Cortex of kidney (tissue), 1 donor: ENCODE measurements at places on chromosomes 11 and 22.

DNA sequence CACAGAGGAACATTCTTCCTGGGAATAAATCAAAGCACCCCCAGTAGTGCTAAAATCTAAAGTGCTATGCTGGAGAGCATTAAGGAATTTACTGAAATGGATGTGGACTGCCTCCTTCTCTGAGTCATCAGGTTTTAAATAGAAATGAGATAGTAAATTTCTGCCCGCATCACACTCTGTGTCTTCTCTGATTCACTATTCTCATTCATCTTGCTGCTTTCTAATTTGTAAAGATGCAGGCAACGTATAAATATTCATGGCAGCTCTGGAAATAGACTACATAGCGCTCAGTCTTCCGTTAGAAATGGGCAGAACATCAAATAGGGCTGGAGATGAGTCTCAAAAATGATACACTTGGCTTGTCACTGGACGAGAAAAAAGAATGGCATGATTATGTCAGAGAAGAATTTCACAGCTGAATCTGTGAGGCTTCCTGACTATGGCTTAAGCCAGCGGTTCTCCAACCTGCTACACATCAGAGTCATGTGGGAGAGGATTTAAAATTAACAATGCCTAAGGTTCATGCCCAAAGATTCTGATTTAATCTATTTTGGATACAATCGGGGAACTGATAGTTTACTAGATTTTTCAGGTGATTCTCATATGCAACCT is 178.2 kb downstream of the LRRC4C start:
- DNase-seq = no peak

DNA sequence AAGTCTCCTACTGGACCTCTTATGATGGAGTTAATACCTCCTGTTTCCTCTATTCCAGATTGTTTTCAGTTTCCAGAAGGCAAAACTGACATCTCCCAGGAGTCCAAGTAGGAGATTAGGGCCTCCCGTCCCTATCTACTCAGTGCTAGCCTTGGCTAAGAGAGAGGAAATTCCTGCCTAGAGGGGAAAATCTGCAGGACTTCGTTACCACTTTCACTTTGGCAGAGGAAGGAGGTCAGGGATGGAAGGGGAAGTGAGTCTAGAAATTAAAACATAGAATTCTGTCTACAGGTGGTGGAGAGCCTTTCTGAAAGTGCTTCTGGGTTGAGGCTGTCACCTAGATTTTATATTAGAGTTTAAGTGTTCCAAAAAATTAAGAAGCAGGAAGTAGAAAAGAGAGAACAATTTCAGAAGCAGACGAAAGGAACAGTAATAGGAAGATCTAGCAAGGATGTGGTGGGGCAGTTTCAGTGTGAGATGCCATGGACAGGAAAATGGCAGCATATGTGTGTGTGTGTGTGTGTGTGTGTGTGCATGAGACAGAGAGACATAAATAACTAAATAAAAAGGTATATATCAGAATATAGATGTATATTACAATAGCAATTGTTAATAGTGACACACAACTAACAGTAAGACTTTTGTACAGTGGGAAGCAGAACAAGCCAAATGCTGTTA is 2.4 kb upstream of the TRIM68 start:
- DNase-seq = no peak

DNA sequence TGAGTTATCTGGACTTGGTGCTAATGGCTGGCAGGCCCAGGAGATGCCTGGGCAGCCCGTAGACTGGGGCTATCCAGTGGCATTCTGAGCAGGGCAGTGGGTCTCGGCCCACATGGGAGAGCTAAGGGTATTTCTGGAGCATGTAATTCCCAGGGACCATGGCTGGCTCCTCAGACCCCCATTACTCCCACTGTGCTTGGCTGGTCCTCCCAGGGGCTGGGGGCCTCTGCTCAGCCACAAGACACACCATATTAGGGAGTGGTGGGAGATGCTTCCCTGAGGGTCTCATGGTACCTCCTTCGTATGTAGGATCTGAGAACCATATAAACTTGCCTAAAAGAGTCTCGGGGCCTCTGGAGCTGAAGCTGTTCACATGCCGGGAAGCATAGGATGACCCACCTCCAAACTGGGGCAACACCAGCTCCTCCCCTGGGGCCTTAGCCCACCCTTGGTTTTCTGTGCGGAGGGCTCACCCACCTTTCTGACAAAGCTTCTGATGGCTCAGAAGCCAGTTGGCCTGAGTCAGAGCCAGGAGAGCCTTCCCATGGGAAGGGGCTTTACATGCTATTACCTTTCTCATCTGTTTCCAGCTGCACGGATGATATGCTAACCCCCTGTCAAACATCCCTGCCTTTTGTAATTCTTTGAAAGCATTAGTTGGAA is 9.5 kb upstream of the FTH1 start:
- no peak for DNase-seq

GRCh38 chr11:104148074-104148473 is 15.9 kb downstream of the PDGFD start:
- no peak for DNase-seq

DNA sequence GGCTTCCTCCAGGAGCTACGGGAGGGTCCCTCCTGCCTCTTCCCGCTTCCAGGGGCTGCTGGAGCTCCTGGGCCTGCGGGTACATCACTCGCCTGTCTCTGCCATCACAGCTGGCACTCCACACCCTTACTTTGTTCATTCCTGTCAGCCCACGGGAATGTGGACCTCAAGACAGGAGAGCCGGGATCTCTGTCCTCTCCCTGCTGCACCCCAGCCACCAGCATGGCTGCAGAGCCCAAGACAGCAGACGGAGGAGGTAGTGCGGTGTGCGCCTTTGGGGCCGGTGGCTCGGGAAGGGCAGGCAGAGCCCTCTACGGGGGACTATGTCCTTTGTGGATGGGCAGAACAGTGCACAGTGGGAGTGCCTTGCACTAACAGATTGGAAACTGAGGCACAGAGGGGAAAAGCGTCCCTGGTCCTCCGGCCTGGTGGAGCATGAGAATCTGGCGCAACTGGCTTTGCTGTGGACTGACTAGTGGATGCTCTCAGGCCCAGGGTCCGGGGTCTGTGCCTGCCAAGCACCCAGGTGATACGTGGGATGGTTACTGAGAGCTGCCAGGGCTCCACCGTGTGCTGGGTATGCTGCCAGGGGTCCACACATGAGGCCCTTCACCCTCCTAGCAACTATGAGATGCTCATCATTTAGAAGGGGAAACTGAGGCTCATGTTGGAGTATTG is 47.3 kb downstream of the IGF2 start:
- no peak for DNase-seq

DNA sequence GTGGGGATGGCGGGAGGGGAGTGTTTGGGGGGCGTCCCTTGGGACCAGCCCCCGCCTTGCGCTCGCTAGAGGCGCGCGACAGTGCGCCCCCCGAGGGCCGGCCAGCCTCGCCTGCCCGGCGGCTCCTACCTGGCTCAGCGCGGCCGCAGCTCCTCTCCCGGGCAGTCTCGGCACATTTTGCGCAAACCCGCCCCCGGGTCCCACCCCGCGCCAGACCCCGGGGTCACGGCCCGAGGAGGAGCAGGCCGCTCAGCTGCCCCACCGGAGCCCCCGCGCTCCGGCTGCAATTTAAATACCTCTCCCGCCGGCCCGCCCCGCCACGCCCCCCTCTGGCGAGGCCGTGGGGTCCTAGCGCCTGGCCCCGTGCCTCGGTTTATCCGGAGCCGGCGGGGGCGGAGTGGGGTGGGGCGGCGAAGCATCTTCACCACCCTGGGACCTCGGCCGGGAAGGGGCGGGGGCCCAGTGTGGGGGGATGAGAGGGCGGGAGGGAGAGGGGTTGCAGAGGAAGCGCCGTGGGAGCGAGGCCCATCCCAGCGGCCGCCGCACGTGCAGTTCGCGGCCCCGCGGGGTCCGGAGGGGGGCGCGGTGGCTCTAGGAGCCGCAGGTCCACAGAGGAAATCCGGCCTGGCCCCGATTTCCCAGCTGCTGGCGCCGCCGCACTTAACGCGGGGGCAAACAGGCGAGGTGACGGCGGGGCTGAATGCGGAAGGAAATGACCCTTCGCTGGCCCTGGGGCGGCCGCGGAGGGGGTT is at the start of gene LRRC32:
TSS of gene LRRC32 (minus strand) at position 263 of the 752 bp plus-strand sequence. CDS start 4,793 bp downstream, outside the sequence.
- DNase-seq = no peak

GRCh38 chr11:134429106-134429505 is 17.1 kb upstream of the B3GAT1 start:
- DNase-seq = no peak

DNA sequence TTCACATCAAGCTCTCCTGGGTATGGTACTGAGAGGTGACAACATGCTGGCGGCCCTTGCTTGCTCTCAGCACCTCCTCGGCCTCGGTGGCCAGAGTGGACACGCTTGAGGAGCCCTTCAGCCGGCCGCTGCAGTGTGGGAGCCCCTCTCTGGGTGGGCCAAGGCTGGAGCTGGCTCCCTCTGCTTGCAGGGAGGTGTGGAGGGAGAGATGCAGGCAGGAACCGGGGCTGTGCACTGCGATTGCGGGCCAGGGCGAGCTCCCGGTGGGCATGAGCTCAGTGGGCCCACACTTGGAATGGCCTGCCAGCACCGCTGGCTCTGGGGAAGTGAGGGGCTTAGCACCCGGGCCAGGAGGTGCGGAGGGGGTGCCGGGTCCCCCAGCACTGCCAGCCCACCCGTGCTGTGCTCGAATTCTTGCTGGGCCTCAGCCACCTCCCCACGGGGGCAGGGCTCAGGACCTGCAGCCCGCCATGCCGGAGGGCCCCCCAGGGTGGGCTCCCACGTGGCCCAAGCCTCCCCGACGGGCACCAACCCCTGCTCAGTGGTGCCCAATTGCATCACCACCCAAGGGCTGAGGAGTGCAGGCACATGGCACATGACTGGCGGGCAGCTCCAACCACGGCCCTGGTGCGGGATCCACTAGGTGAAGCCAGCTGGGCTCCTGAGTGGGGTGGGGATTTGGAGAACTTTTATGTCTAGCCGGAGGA is 106.2 kb downstream of the RAB38 start:
- no peak for DNase-seq

GRCh38 chr11:131537196-131537595 is 166.8 kb downstream of the NTM start:
- DNase-seq = no peak

DNA sequence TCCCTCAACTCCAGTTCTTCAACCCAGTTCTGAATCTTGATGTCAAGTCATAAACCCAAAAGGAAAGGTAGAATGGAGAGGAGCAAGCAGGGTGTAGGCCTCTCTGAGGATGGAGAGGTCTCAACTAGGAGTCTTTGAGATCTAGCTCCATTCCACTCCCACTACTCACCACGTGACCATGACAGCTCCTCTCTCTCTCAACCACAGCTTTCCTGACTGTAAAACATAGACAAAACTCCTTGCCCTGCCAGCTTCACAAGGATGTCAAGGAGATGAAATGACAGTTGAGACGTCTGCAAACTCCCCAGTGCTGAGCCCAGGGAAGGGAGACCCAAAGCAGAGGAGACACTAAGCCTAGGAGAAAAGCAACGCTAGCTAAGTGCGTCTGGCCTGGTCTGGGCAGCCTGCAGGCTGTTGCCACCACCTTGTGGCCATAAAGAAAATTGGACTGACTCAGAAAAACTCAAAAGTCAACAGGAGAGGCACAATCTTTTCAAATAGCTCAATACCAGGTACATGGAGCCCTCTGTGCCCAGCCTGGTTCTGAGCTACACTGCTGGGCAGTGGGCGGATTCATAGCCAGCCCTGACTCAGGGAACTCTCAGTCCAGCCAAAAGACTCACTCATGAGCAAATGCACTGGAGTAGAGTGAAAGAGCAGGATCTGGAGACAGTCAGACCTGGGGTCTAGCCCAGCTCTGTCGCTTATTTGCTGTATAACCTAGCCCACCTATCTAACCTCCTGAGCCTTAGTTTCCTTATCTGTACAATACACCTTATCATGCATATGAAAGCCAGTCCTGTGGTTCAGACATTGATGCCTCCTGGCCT is 3.4 kb downstream of the CLPB start:
- DNase-seq = no peak

DNA sequence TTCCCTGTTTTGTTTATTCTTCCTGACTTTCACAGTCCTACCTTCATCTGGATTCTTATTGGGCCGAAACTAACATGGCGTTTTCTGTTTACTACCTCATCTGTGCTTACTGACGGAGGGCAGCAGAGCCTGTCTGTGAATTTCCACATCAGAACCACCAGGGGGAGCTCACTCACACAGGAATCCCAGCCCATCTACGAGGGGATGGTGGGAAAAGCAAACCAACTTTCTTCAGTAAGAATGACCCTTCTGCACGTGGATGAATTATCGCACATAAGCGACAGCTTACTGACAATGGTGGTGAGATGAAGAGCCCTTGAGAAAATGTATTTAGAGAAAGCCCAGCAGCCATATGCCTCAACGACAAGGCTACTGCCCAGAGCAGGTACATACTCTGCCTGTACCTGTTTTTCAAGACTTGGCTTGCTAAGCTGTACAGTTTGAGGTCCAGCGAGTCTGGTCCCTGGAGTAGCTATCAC is 42.5 kb downstream of the LARGE2 start:
- DNase-seq = no peak

- no peak for DNase-seq
Observed at GRCh38 chr22:18104566-18104965, 6.0 kb upstream of the TUBA8 start.

DNA sequence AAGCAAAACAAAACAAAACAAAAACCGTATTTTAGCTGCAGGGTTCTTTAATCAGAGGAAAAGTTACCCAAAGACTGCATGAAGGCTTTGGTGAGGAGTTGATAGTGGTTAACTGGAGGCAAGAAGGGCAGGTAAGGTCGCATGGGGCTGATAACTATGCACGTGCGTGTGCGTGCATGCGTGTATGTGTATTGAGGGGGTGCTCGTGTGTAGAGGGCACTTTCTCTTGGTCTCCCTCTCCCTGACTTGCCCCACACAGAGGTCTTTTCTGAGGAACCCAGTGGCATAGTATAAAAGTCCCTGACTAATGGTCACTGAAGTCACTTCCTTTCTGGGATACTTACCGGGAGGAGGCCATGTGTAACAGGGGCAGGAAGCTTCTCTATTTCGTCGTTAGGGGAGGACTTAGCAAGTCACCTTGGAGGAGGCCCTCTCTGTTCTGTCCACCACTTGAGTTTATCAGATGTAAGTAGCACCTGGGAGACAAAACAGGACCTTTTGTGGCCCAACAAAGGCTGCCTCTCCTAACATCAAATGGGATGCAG is 20.1 kb upstream of the FCHSD2 start:
- no peak for DNase-seq

GRCh38 chr22:50082961-50083461 is 2.2 kb downstream of the MLC1 start:
- no peak for DNase-seq

DNA sequence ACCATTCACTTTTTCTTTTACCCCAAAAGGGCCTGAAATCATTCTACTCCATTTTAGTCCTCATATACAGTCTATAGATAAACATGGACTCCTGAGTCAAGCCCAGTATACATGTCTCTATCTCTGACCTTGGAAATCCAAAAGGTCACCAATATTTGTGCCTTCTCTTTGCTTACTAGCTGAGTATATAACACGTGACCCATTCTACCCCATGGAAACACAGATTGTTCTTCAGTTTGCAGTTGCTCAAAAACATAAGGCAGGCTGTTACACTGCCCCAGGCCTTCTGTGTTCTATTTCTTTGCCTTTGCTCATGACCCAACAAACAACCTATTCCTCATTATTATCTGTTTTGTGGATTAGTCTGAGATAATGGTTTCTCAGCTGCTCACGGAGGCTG is 5.8 kb downstream of the NRIP3 start:
- no peak for DNase-seq

- no peak for DNase-seq
Observed at GRCh38 chr11:57798905-57799559, 37.4 kb downstream of the CTNND1 start.

GRCh38 chr22:50537765-50538164 is 7.9 kb upstream of the KLHDC7B start:
- DNase-seq = no peak

- DNase-seq = no peak
Observed at GRCh38 chr11:94755494-94755893, 12.7 kb upstream of the AMOTL1 start.

GRCh38 chr11:62984451-62984991 is at the start of gene SLC22A6:
TSS of gene SLC22A6 (minus strand) at chr11:62984967. CDS start at chr11:62984690, 277 bp downstream.
- DNase-seq = no peak
